ENCODE measurements at places on chromosomes 5 and 9. TPM values are rescaled to one million over a fixed set of nuclear protein-coding genes. Genes with fewer than 3 reads are reported as not detected.

Gene TMEM171
- 3.3 TPM for total RNA-seq

Gene DAP
- 49.6 TPM for total RNA-seq

DNA sequence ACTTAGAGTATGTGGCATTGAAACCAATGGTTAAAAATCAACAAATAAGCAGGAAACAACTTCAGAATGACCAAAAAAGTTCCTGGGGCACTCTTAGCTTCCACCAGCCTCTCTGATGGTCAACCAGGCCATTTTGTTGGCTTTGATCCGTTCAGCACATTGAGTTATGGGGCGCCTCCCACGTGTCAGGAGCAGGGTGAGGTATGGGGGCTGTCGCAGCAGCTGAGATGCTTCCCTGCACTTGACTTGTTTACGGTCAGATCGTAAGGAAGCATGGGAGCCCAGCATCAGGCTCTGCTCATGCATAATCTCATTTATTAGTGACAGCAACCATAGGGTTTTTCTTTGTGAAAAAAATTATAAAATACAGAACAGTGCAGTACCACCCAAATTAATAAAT is 16.7 kb downstream of the SYK start:
- no peak overlapping the region for H3K27ac ChIP-seq
- no peaks in the 10 kb centered on the region for H3K27me3 ChIP-seq
- no peak for DNase-seq
- H3K36me3 ChIP-seq, result no peaks in the 10 kb centered on the region
- H3K4me3 ChIP-seq, result no peak overlapping the region
- no peaks in the 10 kb centered on the region for H3K4me1 ChIP-seq

Gene PLEKHG4B
- 1.1 TPM for total RNA-seq

DNA sequence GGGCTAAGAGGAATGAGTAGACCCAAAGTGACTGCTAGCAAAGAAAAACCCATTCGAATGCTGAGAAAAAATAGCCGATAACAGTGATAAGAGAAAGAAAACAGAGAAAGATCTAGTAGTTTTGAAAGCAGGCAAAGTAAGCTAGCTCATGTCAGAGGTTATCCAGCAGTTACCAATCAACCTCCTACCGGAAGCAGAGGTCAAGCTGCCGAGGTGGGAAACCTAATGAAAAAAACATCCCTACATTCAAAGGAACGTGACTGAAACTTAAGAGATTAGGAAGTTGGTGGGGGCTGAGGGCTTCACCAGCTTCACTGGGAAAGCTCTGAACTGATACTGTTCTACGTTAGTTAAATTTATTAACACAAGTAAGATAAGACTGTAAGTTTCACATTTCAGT is 32.6 kb downstream of the SSBP2 start:
- H3K27me3 ChIP-seq, result no peaks in the 10 kb centered on the region
- H3K4me1 ChIP-seq, result peaks cover 9% of the 10 kb centered on the region
- no peaks in the 10 kb centered on the region for H3K36me3 ChIP-seq
- H3K27ac ChIP-seq, result peak overlapping the region; percentile 65
- no peak for DNase-seq

- no peak overlapping the region for H3K4me3 ChIP-seq
- peak overlapping the region; percentile 100 for H3K27ac ChIP-seq
- DNase-seq, result peak; percentile 42
- peaks cover 6% of the 10 kb centered on the region for H3K4me1 ChIP-seq
- peaks cover 12% of the 10 kb centered on the region for H3K36me3 ChIP-seq
- H3K27me3 ChIP-seq, result no peaks in the 10 kb centered on the region
Observed at GRCh38 chr5:52863715-52864290, 76.1 kb downstream of the ITGA1 start.

Gene HAND1
- not detected for total RNA-seq

DNA sequence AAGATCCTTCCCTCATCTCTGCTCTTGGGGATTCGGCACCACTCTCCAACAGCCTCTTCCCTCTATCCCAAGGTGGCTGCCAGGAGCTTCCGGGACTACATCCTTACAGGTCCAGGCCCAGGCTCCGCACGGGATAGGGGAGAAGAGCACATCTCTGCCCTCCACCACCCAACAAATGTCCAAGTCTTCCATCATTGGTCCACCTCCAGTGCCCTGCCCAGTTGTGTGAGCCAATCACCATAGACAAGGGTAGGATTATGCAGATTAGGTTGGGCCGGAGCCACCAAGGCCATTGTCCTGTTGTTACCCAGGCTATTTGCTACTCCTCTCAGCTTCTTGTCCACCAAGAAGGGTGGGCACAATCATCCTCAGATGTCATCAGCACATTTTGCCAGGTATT is 9.1 kb downstream of the UNC5A start:
- H3K4me3 ChIP-seq, result no peak overlapping the region
- H3K27ac ChIP-seq, result no peak overlapping the region
- DNase-seq, result no peak
- peaks cover 70% of the 10 kb centered on the region for H3K27me3 ChIP-seq
